ENCODE measurements at places on chromosomes 3 and 15. TPM values are rescaled to one million over a fixed set of nuclear protein-coding genes. Genes with fewer than 3 reads are reported as not detected.

GRCh38 chr3:11568503-11569155 lies 75.1 kb downstream of the VGLL4 start:
- DNase-seq = no peak

DNA sequence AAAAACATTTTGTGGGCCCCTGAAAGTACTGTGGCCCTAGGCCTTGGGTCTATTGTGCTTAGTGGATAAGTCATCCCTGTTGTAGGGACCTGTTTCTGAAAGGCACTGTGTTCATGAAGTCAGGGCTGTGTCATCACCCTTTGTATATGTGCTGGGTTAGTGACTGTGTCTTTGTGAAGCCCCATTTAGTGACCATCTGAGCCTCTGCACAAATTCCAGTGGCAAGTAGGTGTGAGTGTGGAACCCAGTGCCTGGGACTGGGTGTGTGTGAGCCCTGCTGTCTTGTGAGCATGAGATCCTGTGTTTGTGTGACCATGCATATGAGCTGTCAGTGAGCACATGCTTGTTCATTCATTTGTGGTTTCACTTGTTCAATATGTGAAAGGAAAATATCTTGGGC lies 1.2 kb upstream of the HYAL1 start:
- no peak for DNase-seq

GRCh38 chr15:73699249-73700040 lies 15.3 kb downstream of the CD276 start:
- DNase-seq = no peak

CFAP161 gene
- total RNA-seq = not detected

DNA sequence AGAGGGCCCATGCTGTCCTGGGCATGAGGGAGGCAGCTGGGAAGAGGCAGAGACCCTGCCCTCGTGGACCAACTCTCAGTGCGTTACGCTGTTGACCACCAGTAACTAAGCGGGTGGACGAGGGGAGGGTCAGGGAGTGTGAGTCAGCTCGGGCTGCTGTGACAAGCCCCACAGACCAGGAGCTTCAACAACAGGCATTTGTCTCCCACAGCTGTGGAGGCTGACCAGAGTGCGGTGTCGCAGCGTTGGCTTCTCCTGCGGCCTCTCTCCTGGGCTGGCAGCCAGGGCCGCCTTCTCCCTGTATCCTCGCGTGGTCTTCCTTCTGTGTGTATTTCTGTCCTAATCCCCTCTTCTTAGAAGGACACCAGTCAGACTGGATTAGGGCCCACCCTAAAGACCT lies 13.0 kb downstream of the EFCC1 start:
- no peak for DNase-seq

DNA sequence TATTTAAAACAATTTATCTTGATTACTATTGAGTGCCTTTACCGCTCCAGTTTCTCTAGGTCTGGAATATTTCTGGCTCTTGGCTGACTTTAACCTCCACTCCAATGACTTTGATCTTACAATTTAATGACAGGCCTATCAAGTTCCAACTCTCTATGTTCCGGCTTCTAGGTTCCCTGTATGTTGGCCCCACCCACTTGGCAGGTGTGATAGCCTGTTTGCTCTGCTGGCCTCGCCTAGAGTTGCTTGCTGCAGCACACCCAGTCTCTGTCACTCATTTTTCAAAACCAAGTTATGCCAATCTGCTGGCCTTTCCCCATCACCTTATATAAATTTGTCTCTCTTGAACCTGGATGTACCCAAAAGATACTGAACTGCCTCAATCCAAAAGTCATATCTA lies 428.0 kb downstream of the ROBO1 start:
- DNase-seq = no peak

KBTBD12 gene
- not detected for total RNA-seq

- no peak for DNase-seq
Observed at GRCh38 chr3:133294253-133294652, 105.6 kb upstream of the BFSP2 start.

DNA sequence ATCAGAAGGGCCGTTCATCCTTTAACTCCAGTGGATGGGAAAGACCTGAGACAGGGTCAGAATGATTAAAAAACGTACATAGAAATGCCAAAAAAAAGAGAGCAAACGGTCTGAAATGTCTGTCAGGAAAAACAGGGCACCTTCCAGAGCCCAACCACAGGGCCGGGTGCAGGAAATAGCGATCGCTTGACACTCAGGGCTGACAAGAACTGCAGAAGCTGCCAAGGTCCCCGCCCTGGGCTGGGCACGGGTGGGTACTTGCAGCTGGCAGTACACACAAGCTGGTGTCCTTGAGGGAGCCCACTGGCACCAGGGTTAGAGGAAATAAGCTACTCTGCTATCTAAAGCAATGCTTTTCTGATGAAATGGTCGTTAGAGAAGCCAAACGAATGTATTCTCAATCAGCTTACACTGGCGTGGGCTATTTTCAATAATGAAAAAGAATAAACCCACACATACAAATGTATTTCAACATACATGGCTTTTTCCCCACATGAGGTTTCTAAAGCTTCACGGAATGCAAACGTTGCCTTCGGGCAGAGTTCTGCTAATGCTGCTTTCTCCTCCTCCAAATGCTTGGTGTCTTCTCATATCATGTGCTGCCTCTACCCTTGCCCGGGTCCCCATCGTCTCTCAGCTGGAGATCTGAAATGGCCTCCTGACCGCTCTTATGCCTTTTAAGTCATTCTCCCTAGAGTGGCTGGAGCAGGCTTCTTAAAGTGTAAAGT lies 15.6 kb downstream of the FRMD4B start:
- no peak for DNase-seq

- peak; percentile 2 for DNase-seq
Observed at GRCh38 chr15:62782071-62782841, 260.3 kb upstream of the TPM1 start.

DNA sequence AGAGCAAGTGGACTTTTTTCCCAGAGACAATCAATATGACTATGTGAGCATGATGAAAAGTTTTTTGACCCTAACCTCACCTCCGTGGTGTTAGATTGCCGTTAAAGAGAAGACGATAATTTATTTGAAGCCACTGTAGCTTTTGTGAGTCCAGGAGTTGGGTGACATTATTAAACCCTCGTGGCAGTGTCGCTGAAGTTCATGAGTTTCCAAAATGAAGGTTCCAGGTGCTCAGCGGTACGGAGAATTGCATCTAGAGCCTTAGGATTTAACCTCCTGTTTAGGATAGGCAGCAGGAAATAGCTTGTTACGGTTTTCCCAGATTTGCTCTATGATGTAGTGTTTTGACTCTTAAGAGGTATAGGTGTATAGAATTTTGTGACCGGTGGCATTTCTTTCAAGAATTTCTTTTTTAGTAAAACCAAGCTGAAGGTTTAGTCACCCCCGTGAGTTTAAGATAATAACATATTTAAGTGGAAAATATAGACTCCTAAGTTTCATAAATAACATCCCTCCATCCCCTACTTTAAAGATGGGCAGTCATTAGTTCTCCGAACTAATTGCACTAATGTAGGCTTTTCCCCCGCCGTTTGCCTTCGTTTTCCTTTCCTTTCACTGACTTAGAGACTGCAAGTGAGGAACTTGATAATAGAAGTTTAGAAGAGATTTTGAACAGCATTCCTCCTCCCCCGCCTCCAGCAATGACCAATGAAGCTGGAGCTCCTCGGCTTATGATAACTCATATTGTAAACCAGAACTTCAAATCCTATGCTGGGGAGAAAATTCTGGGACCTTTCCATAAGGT lies 2.0 kb downstream of the SMC4 start:
- DNase-seq = no peak

PLSCR4 gene
- not detected for total RNA-seq

DNA sequence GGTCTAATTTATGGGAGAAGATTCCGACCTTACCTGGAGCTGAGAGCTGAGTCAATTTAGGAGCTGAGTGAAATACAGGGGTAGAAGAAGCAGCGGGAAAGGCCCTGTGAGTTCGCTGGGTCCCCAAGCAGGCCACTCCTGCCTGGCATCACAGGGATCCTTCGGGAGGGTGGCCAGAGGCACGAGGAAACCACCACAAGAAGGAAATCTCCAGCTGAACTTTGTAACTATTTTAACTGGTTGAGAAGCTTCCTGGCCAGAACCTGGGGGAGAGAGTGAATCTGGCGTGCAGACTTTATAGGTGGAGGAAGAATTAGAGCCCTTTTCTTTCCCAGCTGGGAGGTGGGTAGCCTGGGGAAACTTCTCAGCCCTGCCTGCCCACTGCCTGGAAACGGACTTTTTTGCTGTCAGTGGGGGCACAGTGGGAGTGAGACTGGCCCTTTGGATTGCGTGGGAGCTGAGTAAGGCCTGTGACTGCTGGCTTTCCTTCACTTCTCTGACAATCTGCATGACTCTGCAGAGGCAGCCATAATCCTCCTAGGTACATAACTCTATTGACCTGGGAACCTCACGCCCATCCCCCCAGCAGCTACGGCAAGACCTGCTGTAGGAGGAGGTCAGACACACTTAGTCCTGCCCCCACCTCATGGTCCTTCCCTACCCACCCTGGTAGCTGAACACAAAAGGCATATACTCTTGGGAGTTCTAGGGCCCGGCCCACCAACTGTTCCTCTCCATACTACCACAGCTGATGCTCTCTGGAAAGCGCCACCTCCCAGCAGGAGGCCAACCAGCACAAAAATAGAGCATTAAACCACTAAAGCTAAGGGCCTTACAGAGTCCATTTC lies 340.7 kb downstream of the CNTN3 start:
- DNase-seq = no peak
